ENCODE measurements at places on chromosomes 1 and 21. TPM values are rescaled to one million over a fixed set of nuclear protein-coding genes. Genes with fewer than 3 reads are reported as not detected.
A peak's percentile ranks its signal among the peaks of the same experiment; 100 is the strongest.

Gene SLC35F3
- 1.7 TPM for total RNA-seq

GRCh38 chr1:171468120-171468750 lies 17.1 kb upstream of the PRRC2C start:
- DNase-seq: peak; percentile 30

Gene EFNA1
- total RNA-seq: not detected

DNA sequence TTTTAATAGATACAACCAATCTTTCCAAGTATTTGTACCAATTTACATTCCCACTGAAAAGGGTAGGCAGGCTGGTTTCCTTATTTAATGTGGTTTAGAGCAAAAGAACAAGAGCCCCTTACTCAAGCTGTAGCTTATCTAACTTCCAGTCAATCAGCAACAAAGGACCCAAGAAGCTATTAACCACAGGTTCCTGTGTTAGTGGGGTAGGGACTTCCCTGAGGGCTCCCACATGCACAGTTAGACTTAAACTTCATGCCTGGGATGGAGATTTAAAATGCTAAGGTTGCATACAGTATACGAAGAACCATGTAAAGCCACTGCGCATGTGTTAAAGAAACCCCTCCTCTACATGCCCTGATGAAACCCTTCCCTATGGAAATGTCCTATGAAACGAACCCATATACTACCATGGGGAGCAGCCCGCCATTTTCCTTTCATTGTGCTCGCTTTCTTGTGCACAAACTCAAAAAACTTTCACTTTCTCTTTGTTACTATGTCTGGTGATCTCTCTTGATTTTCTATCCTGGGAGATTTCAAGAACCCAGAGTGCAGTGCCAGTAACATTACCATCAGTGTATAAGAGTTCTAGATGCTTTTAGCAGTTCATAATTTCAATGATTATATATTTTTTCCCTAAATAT lies 23.3 kb upstream of the ST6GALNAC5 start:
- no peak for DNase-seq

Gene DOCK7
- 153 TPM for total RNA-seq

- no peak for DNase-seq
These were observed 6.2 kb downstream of the ILDR2 start for GRCh38 chr1:166969074-166969677.

GRCh38 chr1:33167650-33168447 lies 14.0 kb downstream of the TRIM62 start:
- DNase-seq: no peak

Gene CD34
- total RNA-seq: 0.43 TPM

GRCh38 chr1:164702216-164702615 lies 143.2 kb downstream of the PBX1 start:
- no peak for DNase-seq

Gene C1orf50
- 5.2 TPM for total RNA-seq

Gene PRRC2C
- total RNA-seq: 47.4 TPM

DNA sequence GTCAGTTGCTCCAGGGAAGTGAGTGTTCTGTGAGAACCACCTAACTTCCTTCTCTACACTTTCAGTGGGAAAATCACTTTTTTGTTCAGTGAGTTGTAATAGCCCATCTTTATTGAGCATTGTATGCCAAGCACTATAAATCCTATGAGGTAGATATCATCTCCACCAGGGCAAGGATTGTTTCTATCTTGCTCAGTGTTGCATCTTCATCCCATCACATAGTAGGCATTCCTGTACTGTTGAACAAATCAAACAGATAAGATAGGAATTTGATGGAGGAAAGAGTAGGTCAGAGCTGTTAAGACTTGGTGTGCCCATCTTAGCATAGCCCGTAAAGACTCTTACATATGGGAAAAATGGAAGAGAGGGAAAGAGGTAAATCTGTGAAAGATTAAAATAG lies 2.9 kb upstream of the PIGV start:
- DNase-seq: no peak

Gene ILDR2
- 0.43 TPM for total RNA-seq

DNA sequence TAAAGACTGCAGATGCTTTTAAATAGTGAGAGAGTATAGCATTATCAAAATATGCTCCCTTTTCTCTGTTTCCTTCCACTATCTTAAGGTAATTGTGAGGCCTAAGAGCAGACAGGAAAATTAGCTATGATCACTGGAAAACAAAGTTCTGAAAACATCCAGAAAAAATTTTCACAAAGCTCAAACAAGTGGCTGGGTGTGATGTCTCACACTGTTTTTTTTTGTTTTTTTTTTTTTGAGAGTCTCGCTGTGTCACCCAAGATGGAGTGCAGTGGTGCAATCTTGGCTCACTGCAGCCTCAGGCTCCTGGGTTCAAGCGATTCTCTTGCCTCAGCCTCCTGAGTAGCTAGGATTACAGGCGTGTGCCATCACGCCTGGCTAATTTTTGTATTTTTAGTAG lies 7.2 kb downstream of the WDTC1 start:
- DNase-seq: no peak

DNA sequence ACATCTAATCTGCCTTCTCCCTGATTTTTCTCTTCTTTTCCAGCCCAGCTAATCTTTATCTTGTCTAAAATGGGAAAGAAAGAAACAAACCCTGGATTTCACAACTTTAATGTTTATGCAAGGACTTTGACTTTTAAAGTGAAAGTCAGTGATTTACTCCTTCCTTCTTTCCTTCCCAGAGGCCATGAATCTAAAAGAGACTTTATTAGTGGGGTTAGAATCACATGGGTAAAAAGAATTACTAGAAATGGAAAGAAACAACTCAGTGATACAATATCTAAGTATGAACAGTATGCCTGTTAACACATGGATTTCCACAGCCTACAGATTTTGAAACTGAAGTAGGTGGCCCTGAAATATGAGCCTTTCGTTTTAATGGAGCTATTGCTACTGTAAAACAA lies 59.8 kb upstream of the KCNK2 start:
- DNase-seq: peak; percentile 95

GRCh38 chr1:55071477-55071876 lies 32.1 kb downstream of the PCSK9 start:
- peak; percentile 61 for DNase-seq

- DNase-seq: no peak
These were observed 69.5 kb upstream of the SSX2IP start for GRCh38 chr1:84759756-84760155.

DNA sequence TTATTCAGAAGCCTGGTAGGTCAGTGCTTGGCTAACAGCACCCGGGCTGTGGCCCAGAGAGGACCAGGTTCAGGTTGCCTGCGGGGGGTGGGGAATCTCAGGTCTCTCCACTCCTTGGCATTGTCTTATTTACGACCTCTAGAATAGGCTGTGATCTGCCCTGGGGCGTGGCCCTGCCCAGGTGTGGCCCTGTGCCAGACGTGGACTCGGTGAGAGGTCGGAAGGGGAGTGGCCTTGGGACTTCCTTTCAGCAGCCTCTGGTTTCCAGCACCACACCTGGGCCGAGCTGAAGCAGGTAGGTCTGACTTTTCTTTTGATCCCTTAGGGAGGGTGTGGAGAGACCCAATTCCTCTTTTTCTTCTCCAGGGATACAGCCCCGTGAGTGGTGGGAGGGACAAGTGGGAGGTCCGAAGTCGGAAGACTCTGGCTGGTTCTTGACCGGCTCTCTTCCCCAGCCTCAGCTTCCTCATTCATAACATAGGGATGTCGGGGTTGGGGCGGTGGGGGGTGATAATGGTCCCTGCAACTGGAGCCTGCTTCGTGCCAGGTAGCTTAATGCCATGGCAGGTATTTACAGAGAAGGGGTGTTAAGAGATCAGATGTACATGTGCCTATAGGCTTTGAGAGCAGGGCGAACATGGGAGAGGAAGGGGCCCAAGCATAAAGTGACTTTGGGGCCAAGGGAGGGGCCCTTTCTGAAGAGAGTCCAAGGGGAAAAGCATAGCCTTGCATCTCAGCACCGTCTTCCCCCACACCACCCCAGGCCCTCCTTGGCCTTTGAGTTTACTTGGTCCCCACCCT lies 16.5 kb downstream of the ACOT11 start:
- DNase-seq: no peak

DNA sequence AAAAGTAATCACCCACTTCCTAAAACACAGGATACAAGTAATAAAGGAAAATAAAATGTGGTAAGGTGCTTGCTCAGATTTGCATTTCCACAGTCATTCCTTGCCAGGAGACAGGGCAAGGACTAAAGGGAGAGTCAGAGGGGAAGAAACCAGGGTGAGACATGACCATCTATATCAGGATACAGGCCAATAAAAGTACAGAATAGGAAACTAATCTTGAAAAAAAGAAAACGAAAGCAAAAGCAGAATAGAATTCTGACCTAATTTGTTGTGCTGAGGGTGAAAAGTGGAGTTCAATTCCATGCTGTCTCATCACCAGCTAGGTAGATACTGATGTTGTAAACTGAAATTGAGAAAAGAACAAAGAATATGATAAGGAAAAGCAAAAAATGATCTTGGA lies 27.3 kb downstream of the JMJD4 start:
- no peak for DNase-seq

DNA sequence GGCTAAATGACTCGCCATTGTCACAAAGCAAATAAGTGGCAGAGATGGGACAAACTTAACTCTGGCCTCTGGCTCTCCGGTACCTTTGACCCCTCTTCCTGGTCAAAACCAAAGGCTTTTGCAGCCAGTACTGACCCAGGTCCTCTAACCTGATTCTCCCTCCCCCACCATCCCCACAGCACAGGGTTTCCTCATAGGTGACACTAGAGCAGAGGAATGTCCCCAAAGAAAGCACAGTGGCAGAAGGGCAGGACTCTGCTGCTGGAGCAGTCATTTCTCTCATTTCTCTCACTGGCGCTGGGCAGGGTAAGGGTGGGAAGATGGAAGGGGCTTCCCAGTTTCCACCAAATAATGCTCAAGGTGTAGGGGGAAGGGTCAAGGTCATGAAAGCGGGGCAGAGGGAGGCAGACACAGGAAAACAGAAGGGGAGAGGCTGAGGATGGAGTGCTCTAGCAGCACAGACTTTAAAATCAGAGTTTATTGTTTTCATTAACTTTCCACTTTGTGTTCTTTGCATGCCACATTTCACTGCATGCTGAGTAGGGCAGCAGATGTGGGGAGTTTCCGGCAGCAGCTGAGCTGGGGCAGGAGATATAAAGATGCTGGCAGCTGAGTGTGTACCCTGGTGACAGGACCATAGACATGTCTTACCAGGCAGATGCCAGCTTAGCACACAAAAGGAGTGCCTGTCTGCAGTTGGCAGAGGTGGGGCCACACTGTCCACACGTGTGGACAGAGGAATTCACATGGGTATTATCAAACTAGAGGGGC lies 80.5 kb downstream of the FAM78B start:
- DNase-seq: no peak

- no peak for DNase-seq
These were observed 226.9 kb upstream of the NRIP1 start for GRCh38 chr21:15291621-15292266.

Gene PDC
- total RNA-seq: not detected

Gene SERINC2
- total RNA-seq: 21.2 TPM

- DNase-seq: peak; percentile 75
These were observed 312 bp downstream of the ARNT start for GRCh38 chr1:150876119-150876454.

- peak; percentile 75 for DNase-seq
These were observed 8.2 kb upstream of the CAP1 start for GRCh38 chr1:40032240-40032891.

DNA sequence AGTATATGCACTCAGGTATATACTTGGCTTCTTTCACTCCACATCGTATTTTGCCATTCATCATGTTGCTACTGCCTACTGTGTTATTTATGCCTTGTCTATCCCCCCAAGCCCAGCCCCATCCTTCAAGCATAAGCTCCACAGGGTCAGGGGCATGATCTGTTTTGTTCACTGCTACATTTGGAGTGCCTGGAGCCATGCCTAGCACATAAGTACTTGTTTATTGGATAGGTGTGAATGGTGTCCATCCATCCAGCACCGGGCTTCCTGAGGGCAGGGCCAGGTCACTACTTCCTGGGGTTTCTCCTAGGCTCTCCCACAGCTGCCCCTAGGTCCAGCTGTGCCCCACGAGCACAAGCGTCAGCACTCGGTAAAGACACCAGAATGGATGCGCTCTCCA lies 289.0 kb upstream of the VAMP3 start:
- DNase-seq: no peak

- DNase-seq: no peak
These were observed 21.0 kb upstream of the TDRD10 start for GRCh38 chr1:154481053-154481452.

DNA sequence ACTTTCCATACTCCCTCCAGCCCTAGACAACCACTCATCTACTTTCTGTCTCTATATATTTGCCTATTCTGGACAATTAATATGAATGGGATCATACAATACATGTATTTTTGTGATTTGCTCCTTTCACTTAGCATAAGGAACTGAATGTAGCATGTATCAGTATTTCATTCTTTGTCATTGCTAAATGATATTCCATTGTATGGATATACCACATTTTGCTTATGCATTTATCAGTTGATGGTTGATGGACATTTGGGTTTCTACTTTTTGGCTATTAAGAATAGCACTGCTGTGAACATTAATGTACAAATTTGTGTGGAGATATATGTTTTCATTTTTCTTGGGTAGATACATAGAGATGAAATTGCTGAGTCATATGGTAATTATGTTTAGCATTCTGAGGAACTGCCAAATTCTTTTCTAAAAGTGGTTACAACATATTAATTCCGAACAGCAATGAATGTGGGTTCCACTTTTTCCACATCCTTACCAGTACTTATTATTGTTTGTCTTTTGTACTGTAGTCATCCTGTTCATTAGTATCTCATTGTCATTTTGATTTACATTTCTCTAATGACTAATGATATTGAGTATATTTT lies 121.0 kb downstream of the LRRC40 start:
- DNase-seq: peak; percentile 52

- no peak for DNase-seq
These were observed 8.0 kb upstream of the CELSR2 start for GRCh38 chr1:109241344-109241743.

DNA sequence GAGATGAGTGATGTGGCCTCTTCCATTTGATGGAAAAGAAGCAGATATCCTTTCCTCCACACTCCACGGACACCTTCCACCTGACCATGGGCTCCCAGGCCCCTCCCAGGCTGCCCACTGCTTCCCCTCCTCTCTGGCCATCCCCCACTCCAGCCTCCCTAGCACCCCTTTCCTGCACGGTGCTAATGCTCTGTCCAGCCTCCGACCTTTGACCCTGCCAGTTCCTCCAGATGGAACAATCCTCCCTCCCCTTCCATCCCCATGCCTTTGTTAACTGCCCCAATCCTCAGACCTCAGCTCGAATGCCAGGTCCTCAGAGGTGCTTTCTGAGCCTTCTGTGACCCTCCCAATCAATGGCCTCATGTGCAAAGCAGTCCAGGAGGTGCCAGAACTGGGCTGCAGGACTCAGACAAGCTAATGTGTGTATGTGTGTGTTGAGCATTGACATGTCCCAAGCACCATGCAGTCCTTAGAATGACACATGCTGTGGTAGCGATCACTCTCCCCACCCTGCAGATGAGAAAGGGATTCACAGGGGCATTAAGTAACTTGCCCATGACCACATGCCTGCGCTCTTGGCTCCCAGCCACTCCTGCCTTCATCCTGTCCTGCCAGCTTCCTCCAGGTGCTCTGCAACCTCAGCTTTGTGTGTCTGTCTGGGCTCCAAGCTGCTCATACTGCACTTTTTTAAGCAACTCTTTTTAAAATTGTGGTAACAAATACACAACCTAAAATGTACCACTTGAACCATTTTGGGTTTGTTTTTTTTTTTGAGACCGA lies 63.5 kb upstream of the EDN2 start:
- no peak for DNase-seq

Data from fibroblast of villous mesenchyme (primary cell).